Endothelial cell of umbilical vein (primary cell): ENCODE measurements at places on chromosomes 3 and 15. TPM values are rescaled to one million over a fixed set of nuclear protein-coding genes. Genes with fewer than 3 reads are reported as not detected.

The CAND2 gene
- 11.0 and 12.4 TPM in 2 replicates for total RNA-seq

The TRH gene
- not detected in 2 replicates for total RNA-seq

The ITGA11 gene
- total RNA-seq, result 0.18 and 0.58 TPM in 2 replicates

The STXBP5L gene
- not detected in 2 replicates for total RNA-seq

The SLC12A1 gene
- not detected in 2 replicates for total RNA-seq

The SH2D7 gene
- total RNA-seq, result not detected in 2 replicates

The CYP1A2 gene
- not detected in 2 replicates for total RNA-seq

DNA sequence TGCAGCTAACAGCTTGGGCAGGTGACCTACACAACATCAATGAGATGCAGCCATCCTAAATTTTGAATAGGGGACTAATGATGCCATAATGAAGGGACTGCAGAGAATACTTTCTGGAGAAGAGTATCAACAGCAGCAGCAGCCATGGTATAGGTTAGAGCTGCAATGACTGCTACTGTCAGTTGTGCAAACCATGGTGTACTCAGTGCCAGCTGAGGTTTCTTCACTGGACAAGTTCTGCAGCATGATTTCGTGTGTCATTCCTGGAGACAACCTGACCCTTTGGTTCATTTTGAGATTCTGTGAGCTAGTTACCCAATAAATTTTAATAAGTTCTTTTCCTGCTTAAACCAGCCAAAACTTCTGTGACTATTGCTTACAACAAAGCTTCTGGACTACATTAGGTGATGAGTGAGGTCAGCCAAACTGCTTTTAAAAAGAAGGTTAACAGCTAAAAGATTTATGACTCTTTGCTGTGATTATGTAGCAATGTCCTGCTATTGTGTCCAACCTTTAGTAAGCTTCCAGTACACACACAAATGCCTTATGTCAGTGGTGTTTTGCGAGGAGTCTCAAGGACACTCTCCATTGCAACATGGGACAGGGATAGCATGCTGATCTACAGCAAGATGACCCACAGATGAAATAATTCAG is 4.8 kb upstream of the DAZL start:
- peak; percentile 6 for DNase-seq
- H3K27ac ChIP-seq, result no peak overlapping the region
- no peaks in the 10 kb centered on the region for H3K4me1 ChIP-seq
- H3K27me3 ChIP-seq, result peaks cover 1% of the 10 kb centered on the region
- no peak overlapping the region for H3K4me3 ChIP-seq

DNA sequence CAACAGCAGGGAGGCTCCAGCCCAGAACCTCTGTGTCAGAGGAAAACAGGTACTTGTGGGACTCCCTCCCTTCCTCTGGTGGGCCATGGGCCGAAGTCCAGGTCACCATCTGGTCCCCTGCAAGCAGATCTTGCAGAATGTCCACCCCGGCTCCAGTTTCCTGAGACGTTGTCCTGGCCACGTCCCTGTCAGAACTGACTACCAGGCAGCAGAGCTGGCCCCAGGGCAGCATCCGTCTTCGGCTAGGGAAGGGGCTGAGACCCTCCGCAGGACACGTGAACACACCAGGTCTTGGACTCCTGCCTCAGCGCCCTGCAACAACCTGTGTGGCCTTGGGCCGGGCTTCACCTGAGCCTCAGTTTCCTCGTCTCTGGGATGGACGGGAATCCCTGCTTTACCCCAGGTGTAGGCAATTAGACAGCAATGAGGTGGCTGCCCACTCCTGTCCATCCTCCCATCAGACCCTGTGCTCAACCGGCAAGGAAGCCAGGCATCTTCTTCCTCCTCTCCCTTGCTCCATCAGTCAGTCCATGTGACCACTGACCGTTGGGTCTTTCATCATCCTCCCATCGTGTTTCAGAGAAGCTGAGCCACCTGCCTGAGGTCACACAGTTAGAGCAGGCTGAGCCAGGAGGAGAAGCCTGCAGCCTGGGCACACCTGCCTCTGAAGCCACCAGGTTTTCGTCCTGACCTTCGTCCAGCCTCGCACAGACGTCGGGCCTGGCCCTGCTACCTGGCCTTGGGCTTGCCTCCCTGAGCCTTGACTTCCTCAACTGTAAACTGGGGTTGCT is 8.9 kb upstream of the PRKCD start:
- H3K4me3 ChIP-seq, result no peak overlapping the region
- DNase-seq, result no peak
- no peaks in the 10 kb centered on the region for H3K4me1 ChIP-seq
- peaks cover 2% of the 10 kb centered on the region for H3K27me3 ChIP-seq

GRCh38 chr15:45829336-45830153 is 194.7 kb downstream of the SQOR start:
- H3K4me3 ChIP-seq, result no peak overlapping the region
- no peaks in the 10 kb centered on the region for H3K4me1 ChIP-seq
- no peak for DNase-seq
- no peaks in the 10 kb centered on the region for H3K36me3 ChIP-seq
- H3K27ac ChIP-seq, result no peak overlapping the region

DNA sequence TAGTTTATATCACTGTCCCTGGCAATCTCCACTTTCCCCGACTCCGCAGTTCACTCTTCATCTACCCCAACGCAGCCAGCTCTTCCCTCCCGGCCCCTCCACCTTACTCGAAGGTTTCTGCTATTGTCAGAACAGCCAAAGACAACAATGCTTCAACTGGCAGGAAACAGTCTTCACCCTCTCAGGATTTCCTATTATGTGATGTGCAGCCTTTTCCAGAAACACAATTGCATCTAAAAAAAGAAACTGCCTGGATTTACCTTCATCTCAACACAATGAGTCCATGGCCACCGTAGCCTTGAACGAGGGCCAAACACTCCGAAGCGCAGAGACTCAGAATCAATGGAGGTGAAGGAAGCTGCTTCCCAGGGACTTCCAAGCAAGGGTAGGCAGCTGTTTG is 182.1 kb upstream of the TSC22D2 start:
- H3K27ac ChIP-seq, result peak overlapping the region; percentile 46
- H3K4me3 ChIP-seq, result no peak overlapping the region
- H3K27me3 ChIP-seq, result peaks cover 36% of the 10 kb centered on the region
- H3K4me1 ChIP-seq, result peaks cover 19% of the 10 kb centered on the region

DNA sequence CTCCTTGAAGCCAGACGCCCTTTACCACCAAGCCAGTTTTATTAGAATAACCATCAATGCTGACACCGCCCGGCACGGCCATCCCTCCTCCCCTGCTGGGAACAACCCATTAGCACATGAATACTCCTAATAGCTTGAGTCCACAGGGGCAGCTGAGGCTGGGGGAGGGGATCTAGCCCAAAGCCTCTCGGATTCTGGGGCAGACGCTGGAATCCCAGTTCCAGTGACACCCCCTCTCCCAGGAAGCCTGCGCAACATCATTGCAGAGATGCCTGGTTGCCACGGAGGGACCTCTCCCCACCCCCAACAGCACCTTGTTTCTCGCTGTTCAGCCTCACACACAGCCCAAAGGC is 1.2 kb upstream of the LINGO1 start:
- H3K36me3 ChIP-seq, result no peaks in the 10 kb centered on the region
- peaks cover 3% of the 10 kb centered on the region for H3K4me1 ChIP-seq
- peaks cover 35% of the 10 kb centered on the region for H3K27me3 ChIP-seq
- no peak for DNase-seq

GRCh38 chr3:67685499-67685898 is 31.1 kb upstream of the SUCLG2 start:
- H3K36me3 ChIP-seq, result no peaks in the 10 kb centered on the region
- no peaks in the 10 kb centered on the region for H3K4me1 ChIP-seq
- H3K27ac ChIP-seq, result no peak overlapping the region
- H3K4me3 ChIP-seq, result no peak overlapping the region
- DNase-seq, result no peak

GRCh38 chr3:141386611-141387111 is 18.4 kb downstream of the ZBTB38 start:
- DNase-seq, result no peak
- H3K27ac ChIP-seq, result no peak overlapping the region
- H3K4me3 ChIP-seq, result no peak overlapping the region
- H3K36me3 ChIP-seq, result peaks cover 5% of the 10 kb centered on the region

- H3K27me3 ChIP-seq, result peaks cover 24% of the 10 kb centered on the region
- DNase-seq, result no peak
- peaks cover 16% of the 10 kb centered on the region for H3K4me1 ChIP-seq
- H3K36me3 ChIP-seq, result no peaks in the 10 kb centered on the region
- no peak overlapping the region for H3K4me3 ChIP-seq
- H3K27ac ChIP-seq, result no peak overlapping the region
Observed at GRCh38 chr3:8764528-8764927, 4.9 kb downstream of the OXTR start.

DNA sequence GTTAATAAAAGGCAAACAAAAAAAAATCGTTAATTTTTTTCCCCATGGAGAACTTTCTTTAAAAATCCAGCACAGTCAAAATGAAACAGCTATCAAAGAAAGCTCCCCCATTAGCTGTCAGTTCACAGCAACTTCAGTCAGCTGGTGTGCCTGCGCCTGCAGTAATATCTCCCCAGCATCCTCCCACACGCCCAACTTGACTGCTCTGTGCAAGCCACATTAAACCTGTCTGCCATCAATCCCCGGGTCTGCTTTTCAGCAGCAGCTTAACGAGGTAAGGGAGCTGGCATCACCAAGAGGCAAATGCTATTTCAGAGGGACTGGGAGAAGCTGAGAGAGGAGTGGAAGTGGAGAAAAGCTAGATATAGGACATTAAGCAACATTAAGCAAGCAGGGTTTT is 337.5 kb downstream of the GAP43 start:
- H3K36me3 ChIP-seq, result no peaks in the 10 kb centered on the region
- DNase-seq, result no peak
- no peak overlapping the region for H3K27ac ChIP-seq
- H3K4me1 ChIP-seq, result no peaks in the 10 kb centered on the region
- H3K4me3 ChIP-seq, result no peak overlapping the region

DNA sequence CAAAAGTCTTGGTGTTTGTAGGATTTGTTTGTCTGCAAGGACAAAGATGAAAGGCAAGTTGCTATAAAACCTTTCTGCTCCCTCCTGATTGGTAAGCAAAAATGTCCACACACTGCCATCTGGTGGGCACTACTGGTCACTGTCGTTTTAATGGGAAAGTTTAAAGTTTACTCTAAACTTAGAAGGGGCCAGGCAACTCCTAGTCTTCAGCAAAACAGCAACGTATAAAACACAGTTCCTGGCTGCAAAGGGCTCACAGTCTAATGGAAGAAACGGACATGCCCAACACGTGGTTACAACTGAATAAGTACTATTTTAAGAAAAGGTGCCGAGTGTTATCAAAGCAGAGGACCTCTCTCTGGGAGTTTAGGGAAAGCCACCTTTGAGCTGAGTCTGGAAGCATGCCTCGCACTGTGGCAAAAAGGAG is 23.7 kb upstream of the TPRG1 start:
- H3K4me1 ChIP-seq, result no peaks in the 10 kb centered on the region
- H3K27ac ChIP-seq, result no peak overlapping the region
- H3K36me3 ChIP-seq, result no peaks in the 10 kb centered on the region

- DNase-seq, result no peak
- no peak overlapping the region for H3K4me3 ChIP-seq
- no peak overlapping the region for H3K27ac ChIP-seq
- H3K27me3 ChIP-seq, result no peaks in the 10 kb centered on the region
- H3K36me3 ChIP-seq, result no peaks in the 10 kb centered on the region
Observed at GRCh38 chr3:77158730-77159581, 119.1 kb downstream of the ROBO2 start.

- H3K36me3 ChIP-seq, result no peaks in the 10 kb centered on the region
Observed at GRCh38 chr3:123627673-123628670, 43.1 kb upstream of the HACD2 start.

GRCh38 chr3:25472731-25473130 is 44.7 kb downstream of the RARB start:
- no peak overlapping the region for H3K27ac ChIP-seq
- no peaks in the 10 kb centered on the region for H3K36me3 ChIP-seq
- no peak for DNase-seq
- no peak overlapping the region for H3K4me3 ChIP-seq
- no peaks in the 10 kb centered on the region for H3K27me3 ChIP-seq

GRCh38 chr3:32097768-32098167 is 8.7 kb upstream of the GPD1L start:
- H3K36me3 ChIP-seq, result no peaks in the 10 kb centered on the region
- H3K4me1 ChIP-seq, result no peaks in the 10 kb centered on the region
- H3K27ac ChIP-seq, result no peak overlapping the region
- DNase-seq, result no peak

DNA sequence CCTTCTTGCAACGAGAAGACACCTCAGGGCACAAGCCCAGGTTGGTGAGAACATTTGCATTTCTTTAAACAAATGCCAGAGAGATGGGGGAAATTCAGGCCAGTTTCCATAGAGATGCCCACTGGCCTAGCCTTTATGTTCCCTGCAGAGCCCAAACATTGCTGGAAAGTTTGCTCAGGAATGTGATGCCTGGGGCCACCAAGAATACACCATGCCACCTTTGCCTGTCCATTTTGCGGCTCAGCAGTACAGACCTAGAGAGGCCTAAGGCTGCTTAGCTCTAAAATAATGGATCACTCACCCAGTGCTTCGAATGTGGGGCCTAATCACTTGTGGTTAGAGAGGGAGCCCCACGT is 210.0 kb downstream of the RPLP1 start:
- no peak overlapping the region for H3K27ac ChIP-seq
- H3K4me1 ChIP-seq, result no peaks in the 10 kb centered on the region
- no peak for DNase-seq
- H3K27me3 ChIP-seq, result no peaks in the 10 kb centered on the region
- no peaks in the 10 kb centered on the region for H3K36me3 ChIP-seq
- no peak overlapping the region for H3K4me3 ChIP-seq

GRCh38 chr15:48103647-48104046 is 17.1 kb upstream of the SLC24A5 start:
- no peak for DNase-seq
- no peak overlapping the region for H3K27ac ChIP-seq
- no peaks in the 10 kb centered on the region for H3K4me1 ChIP-seq
- no peak overlapping the region for H3K4me3 ChIP-seq
- peaks cover 9% of the 10 kb centered on the region for H3K27me3 ChIP-seq
- H3K36me3 ChIP-seq, result no peaks in the 10 kb centered on the region

GRCh38 chr3:174858353-174858752 is 781 bp upstream of the NAALADL2 start:
- no peaks in the 10 kb centered on the region for H3K36me3 ChIP-seq
- DNase-seq, result no peak
- H3K27me3 ChIP-seq, result no peaks in the 10 kb centered on the region
- H3K4me3 ChIP-seq, result no peak overlapping the region
- H3K4me1 ChIP-seq, result no peaks in the 10 kb centered on the region
- H3K27ac ChIP-seq, result no peak overlapping the region

DNA sequence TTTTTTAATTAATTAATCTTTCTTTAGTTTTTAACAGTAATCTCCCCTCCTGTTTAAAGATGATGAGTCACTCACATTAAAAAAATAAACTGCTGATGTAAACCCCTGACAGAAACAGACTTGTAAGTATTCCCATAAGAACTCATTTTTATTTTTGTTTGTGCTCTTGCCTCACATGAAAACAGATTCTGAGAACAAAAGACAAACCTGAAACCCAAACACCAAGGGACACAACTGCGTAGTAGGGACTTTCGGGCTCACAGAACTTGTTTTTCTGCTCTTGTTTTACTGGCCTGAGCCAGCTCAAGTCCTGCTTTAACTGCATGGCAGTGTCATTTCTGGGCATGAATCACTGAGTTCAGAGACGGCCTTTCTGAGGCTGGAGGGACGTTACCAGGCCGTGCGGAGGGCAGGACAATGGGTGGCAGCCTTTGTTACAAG is 600.8 kb downstream of the FOXP1 start:
- H3K4me3 ChIP-seq, result no peak overlapping the region
- H3K4me1 ChIP-seq, result peaks cover 46% of the 10 kb centered on the region
